ENCODE measurements at places on chromosomes 13 and 19. TPM values are rescaled to one million over a fixed set of nuclear protein-coding genes. Genes with fewer than 3 reads are reported as not detected.

DNA sequence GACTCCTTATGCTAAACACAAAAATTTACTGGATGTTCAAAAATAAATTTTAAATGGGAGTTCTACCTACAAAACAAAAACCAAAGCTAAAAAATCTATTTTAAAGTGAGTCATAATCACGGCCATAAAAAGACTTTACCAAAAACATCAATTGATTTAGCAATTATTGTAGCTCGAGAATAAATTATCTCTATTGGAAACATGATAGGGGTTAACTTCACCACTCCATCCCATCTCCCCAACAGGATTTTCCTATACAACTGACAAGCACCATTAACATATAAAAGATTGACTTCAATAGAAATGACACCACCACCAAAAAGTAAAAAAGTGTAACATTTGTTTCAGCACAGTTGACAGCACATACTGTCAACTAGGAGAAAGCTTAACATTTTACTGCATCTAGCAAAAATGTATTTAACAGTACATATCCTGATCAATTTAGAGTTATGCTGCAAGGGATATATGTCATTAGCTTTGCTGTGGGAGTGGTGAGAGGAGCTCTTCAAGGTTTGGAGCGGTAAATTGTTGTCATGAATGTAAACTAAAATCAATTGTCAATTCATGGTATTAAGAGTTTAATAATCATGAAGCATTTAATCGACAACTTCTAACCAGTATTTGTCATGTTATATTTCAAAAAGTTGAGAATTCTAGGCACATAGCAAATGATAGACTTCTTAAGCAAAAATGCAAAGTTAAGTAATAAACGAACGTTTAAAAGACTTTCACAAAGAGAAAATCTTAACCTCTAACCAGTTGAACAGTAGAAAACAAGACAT lies 3.8 kb downstream of the UBL3 start:
- H3K4me3 ChIP-seq: peak overlapping the region; percentile 62
- H3K27me3 ChIP-seq: no peaks in the 10 kb centered on the region
- peaks cover 13% of the 10 kb centered on the region for H3K4me1 ChIP-seq
- peak overlapping the region; percentile 63 for H3K27ac ChIP-seq
- H3K36me3 ChIP-seq: no peaks in the 10 kb centered on the region

- no peak overlapping the region for H3K27ac ChIP-seq
- no peaks in the 10 kb centered on the region for H3K36me3 ChIP-seq
- H3K4me3 ChIP-seq: no peak overlapping the region
- H3K27me3 ChIP-seq: no peaks in the 10 kb centered on the region
Measured at GRCh38 chr19:10863107-10863717, 8.1 kb upstream of the CARM1 start.

DNA sequence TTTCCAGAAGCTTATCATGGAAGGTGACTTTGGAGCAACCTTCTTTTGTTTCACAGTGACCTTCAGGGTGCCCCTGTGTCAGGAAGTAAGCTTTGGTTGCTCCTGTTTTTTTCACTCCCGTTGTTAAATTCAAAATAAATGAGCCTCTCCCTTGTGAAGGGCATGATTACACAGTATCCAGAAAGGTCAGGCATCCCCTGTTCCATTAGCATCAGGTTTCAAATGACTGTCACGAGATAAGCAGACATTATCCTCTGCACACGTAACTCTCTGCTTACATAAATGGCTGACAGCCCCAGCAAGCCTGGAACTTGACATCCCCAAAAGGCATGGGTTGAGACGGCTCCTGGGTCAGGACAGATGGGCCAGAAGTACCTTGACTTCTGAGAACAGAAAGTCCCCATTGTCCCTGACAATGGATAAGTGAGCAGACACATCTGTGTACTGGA lies 52.0 kb downstream of the RAB20 start:
- no peaks in the 10 kb centered on the region for H3K27me3 ChIP-seq
- DNase-seq: no peak
- no peaks in the 10 kb centered on the region for H3K4me1 ChIP-seq
- H3K4me3 ChIP-seq: no peak overlapping the region
- no peak overlapping the region for H3K27ac ChIP-seq

- DNase-seq: no peak
- H3K4me3 ChIP-seq: no peak overlapping the region
- no peak overlapping the region for H3K27ac ChIP-seq
- no peaks in the 10 kb centered on the region for H3K4me1 ChIP-seq
Measured at GRCh38 chr13:80572308-80572922, 231.5 kb upstream of the SPRY2 start.

DNA sequence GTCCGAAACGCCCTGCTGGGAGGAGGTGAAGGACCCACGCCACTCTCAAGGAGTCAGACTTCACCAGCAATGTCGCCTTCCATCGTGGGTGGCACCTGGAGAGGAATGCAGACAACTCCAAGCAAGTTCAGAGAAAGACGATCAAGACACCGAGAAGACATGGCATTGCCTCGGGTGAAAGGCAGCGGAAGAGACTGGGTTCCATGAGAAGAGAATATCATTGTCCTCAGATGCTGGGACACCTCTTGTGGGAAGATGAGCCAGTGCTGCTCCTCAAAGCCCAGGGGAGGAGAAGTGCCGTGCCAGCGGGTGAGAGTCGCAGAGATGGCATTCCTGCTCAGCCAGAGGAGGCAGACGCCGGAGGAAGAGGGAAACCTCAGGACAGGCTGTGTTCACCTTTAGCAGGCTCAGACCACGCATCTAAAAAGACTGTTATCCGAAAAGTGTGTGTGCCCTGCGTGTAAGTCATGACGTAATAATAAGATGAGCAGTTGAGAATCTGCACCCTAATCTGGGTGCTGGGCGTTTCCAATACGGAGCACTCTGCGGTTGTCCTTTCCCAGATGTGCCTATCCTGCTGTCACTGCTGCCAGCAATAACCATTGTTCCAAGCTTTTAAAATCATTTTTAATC lies 144.6 kb upstream of the SPACA7 start:
- no peaks in the 10 kb centered on the region for H3K36me3 ChIP-seq
- no peaks in the 10 kb centered on the region for H3K27me3 ChIP-seq
- H3K4me3 ChIP-seq: no peak overlapping the region
- H3K27ac ChIP-seq: no peak overlapping the region
- no peaks in the 10 kb centered on the region for H3K4me1 ChIP-seq
- no peak for DNase-seq

VAV1 gene
- total RNA-seq: 97.2 TPM

CD33 gene
- total RNA-seq: 0.51 TPM

SPACA6 gene
- total RNA-seq: 7.2 TPM

SCEL gene
- not detected for total RNA-seq

NTN5 gene
- total RNA-seq: 2.9 TPM

PCDH20 gene
- total RNA-seq: not detected

ZNF446 gene
- total RNA-seq: 18.0 TPM

DNA sequence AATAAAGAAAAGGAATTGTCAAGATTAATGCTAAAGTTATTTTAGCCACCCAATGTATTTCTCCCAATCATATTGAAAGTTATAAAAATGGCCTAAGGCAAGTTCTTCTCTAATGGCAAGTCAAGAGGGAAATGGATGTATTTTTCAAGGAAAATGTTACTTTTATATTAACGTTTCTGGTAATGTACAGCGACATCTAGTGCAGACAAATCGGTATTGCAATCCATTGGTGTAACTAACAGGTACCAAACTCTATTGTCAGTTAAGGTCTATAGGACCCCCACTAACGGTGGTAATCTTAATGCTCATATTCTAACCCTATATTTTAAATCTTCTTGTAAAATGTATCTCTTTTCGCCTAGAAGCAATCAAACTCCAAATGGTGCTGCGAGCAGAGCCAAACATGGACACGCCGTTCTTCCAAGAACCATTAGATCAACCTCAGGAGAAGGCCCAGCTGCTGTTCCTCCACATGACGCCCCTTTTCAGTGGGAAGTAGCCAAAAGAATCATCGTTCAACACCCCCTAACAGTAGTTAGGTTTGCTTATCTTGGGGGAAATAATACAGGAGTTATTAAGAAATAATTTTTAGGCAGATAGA lies 98.5 kb upstream of the PABPC3 start:
- no peaks in the 10 kb centered on the region for H3K4me1 ChIP-seq
- H3K4me3 ChIP-seq: no peak overlapping the region
- no peak for DNase-seq
- H3K27ac ChIP-seq: no peak overlapping the region
- no peaks in the 10 kb centered on the region for H3K36me3 ChIP-seq
